T-cell (primary cell): ENCODE measurements at places on chromosomes 1 and 21.

GRCh38 chr1:96660503-96660902 is 61.1 kb upstream of the PTBP2 start:
- H3K4me3 ChIP-seq, result no peak overlapping the region
- H3K4me1 ChIP-seq, result no peaks in the 10 kb centered on the region
- no peaks in the 10 kb centered on the region for H3K36me3 ChIP-seq
- no peak overlapping the region for H3K27ac ChIP-seq
- H3K27me3 ChIP-seq, result no peaks in the 10 kb centered on the region
- no peak for DNase-seq

DNA sequence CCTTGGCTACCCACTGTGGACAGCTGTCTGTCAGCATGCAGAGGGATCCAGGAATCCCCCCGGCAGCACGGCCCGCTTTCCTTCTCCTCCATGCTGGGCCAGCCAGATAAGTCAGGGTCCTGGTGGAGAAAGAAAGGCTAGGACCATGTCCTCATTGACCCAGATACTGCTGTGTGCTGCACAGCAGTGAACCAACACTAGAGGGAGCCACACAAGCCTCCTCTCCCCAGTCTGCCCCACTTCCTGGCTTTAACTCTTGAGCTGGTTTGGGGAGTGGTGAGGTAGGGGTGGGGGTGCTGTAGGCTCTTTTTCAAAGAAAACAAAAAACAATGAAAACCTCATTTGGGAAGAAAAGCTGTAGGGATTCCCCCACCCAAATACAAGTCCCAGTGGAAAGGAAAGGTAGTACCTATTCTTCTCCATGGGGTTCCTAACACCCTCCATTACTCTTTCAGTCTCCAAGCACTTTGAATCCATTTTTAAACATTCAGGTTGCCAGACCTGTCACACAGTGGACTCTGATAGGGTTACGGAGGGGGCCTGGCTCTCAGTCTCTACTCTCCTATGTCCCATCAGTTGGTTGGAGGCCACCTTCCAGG is 84.9 kb upstream of the CD1D start:
- peak; percentile 14 for DNase-seq
- H3K27me3 ChIP-seq, result peaks cover 12% of the 10 kb centered on the region
- H3K36me3 ChIP-seq, result no peaks in the 10 kb centered on the region
- no peaks in the 10 kb centered on the region for H3K4me1 ChIP-seq
- H3K4me3 ChIP-seq, result no peak overlapping the region

GRCh38 chr1:195326325-195326724 is 1281.9 kb downstream of the KCNT2 start:
- H3K27me3 ChIP-seq, result no peaks in the 10 kb centered on the region
- H3K4me3 ChIP-seq, result no peak overlapping the region
- DNase-seq, result no peak
- H3K4me1 ChIP-seq, result no peaks in the 10 kb centered on the region

- H3K27ac ChIP-seq, result peak overlapping the region; percentile 97
- H3K36me3 ChIP-seq, result no peaks in the 10 kb centered on the region
- H3K4me1 ChIP-seq, result peaks cover 23% of the 10 kb centered on the region
- no peak for DNase-seq
- peak overlapping the region; percentile 68 for H3K4me3 ChIP-seq
These were observed 463 bp upstream of the PRRC2C start for GRCh38 chr1:171484760-171485374.

- H3K27me3 ChIP-seq, result no peaks in the 10 kb centered on the region
- no peak overlapping the region for H3K4me3 ChIP-seq
- no peaks in the 10 kb centered on the region for H3K36me3 ChIP-seq
- H3K27ac ChIP-seq, result no peak overlapping the region
- no peak for DNase-seq
- H3K4me1 ChIP-seq, result no peaks in the 10 kb centered on the region
These were observed 492.4 kb upstream of the NFIA start for GRCh38 chr1:60589916-60590315.

- no peak overlapping the region for H3K27ac ChIP-seq
- H3K36me3 ChIP-seq, result peaks cover 54% of the 10 kb centered on the region
- no peak for DNase-seq
- H3K4me1 ChIP-seq, result no peaks in the 10 kb centered on the region
- H3K27me3 ChIP-seq, result no peaks in the 10 kb centered on the region
- no peak overlapping the region for H3K4me3 ChIP-seq
These were observed 23.9 kb downstream of the TMEM50B start for GRCh38 chr21:33455686-33456446.

DNA sequence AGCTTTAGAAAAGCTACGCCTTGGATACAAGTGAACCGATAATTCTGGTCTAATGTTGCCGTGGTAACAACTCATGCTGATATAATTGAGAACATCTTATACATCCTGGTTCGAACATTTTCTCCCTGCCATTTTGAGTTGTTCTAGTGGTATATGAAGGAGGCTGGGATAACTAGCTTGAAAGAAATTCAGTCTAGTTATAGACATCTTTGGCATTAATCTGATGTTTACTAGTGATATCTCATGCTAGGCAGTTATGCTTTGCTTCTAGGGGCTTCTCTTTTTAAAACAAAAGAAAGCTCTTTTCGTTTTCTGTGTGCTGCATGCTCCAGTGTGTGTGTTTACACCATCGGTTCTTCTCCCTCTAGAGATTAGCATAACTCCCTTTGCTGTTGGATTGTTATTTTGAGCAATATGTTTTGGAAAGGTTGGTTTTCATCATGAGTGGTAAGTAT is 20.5 kb downstream of the PRKACB start:
- no peaks in the 10 kb centered on the region for H3K36me3 ChIP-seq
- DNase-seq, result no peak
- peak overlapping the region; percentile 19 for H3K4me3 ChIP-seq
- peaks cover 10% of the 10 kb centered on the region for H3K4me1 ChIP-seq
- peak overlapping the region; percentile 52 for H3K27ac ChIP-seq

- H3K27ac ChIP-seq, result no peak overlapping the region
- no peaks in the 10 kb centered on the region for H3K4me1 ChIP-seq
- H3K27me3 ChIP-seq, result no peaks in the 10 kb centered on the region
These were observed 521.6 kb downstream of the PLPP3 start for GRCh38 chr1:56057466-56058405.

DNA sequence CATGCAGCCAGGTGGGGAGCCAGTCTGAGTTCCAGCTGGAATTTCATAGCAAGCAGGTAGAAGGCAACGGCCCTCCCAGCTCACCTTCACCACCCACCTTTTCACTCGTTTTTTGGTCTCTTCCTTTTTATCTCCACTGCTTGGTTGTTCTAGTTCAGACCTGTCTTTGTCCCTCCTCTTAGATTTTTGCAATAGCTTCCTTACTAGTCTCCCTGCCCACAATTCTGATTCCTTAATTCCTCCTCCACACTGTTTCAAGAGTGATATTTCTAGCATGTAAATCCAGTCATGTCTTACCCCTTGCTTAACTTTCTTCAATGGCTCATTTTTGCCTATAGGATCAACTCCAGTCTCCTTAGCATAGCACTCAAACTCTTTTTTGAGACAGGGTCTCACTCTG is 119.6 kb downstream of the TMEM53 start:
- H3K4me1 ChIP-seq, result no peaks in the 10 kb centered on the region
- H3K27me3 ChIP-seq, result peaks cover 14% of the 10 kb centered on the region
- no peak overlapping the region for H3K27ac ChIP-seq

- H3K27ac ChIP-seq, result no peak overlapping the region
- no peaks in the 10 kb centered on the region for H3K27me3 ChIP-seq
- no peak overlapping the region for H3K4me3 ChIP-seq
- no peaks in the 10 kb centered on the region for H3K36me3 ChIP-seq
- H3K4me1 ChIP-seq, result no peaks in the 10 kb centered on the region
These were observed 129.0 kb downstream of the LYPLAL1 start for GRCh38 chr1:219302697-219303096.

DNA sequence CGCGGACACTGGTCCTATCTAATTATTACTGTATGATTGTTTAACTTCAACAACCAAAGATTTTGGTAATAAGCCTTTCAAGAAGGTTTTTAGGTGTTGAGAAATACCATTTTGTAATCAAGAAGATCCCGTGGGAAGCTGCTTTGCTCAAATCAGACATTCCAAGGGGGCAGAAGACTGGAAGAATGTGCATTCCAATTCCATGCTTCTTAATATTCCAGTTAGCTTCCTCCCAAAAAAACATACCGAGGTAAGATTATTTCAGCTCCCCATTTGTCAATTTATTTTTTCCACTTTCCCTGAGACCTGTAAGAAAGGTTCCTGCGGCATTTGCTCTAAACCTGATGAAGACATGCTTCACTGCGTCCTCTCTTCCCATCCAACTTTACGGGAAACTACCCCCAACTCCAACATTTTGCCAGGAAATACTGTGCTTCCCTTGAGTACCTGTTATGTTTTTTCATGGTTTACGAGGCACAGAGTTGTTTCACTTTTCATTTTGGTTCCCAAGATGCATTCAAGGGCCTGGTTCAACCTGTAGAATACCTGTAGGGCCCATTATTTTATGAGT is 4.1 kb downstream of the CNN3 start:
- H3K27ac ChIP-seq, result no peak overlapping the region
- peaks cover 6% of the 10 kb centered on the region for H3K27me3 ChIP-seq
- no peaks in the 10 kb centered on the region for H3K36me3 ChIP-seq
- peaks cover 10% of the 10 kb centered on the region for H3K4me1 ChIP-seq
- H3K4me3 ChIP-seq, result no peak overlapping the region
- no peak for DNase-seq

GRCh38 chr21:26759731-26760130 is 85.5 kb downstream of the ADAMTS1 start:
- no peak overlapping the region for H3K27ac ChIP-seq
- H3K4me1 ChIP-seq, result no peaks in the 10 kb centered on the region
- no peak overlapping the region for H3K4me3 ChIP-seq
- DNase-seq, result no peak

GRCh38 chr1:71463144-71463543 is 382.3 kb upstream of the ZRANB2 start:
- no peak overlapping the region for H3K4me3 ChIP-seq
- no peak for DNase-seq
- no peaks in the 10 kb centered on the region for H3K36me3 ChIP-seq
- H3K4me1 ChIP-seq, result no peaks in the 10 kb centered on the region
- H3K27me3 ChIP-seq, result no peaks in the 10 kb centered on the region
- H3K27ac ChIP-seq, result no peak overlapping the region

GRCh38 chr1:217253351-217253750 is 377.5 kb downstream of the GPATCH2 start:
- no peak overlapping the region for H3K27ac ChIP-seq
- H3K4me1 ChIP-seq, result no peaks in the 10 kb centered on the region
- DNase-seq, result no peak
- H3K4me3 ChIP-seq, result no peak overlapping the region
- H3K27me3 ChIP-seq, result no peaks in the 10 kb centered on the region
- no peaks in the 10 kb centered on the region for H3K36me3 ChIP-seq

- DNase-seq, result no peak
- no peak overlapping the region for H3K27ac ChIP-seq
- H3K36me3 ChIP-seq, result no peaks in the 10 kb centered on the region
- no peaks in the 10 kb centered on the region for H3K27me3 ChIP-seq
- no peak overlapping the region for H3K4me3 ChIP-seq
These were observed 458.4 kb downstream of the SMYD3 start for GRCh38 chr1:246048693-246049092.

DNA sequence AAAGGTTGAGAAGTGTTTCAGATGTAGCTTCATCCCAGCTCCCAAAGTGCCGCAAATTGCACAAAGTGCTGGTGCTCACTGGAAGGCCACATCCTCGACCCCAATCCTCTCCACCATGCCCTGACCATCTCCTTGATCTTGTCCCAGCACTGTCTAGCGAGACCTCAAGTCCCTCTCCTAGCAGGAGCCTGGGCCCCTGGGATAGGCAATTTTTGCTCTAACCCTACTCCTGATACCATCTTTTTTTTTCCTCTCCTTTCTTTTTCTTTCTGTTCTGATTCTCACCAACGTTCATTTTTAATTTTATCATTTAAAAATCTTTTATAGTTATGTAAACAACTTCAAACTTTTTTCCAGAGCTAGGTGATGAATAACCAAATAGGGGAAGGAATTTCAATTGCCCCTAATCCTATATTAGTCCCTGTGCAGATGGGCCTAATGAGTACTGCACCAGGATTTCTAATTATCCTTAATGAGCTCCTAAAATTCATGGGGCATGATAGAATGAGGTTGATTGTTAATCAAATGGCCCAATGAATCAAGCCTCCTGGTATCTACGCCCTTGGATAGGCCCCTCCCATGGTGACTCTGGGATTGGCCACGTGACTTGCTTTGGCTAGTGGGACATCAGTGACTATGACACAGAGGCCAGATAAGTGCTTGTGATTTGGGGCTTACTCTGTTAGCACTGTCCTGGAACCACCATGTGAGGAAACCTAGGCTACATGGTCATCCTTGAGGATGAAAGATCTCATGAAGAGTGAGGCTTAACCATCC is 41.5 kb upstream of the TENT5B start:
- H3K27ac ChIP-seq, result no peak overlapping the region
- H3K4me3 ChIP-seq, result no peak overlapping the region
- H3K36me3 ChIP-seq, result no peaks in the 10 kb centered on the region
- no peaks in the 10 kb centered on the region for H3K4me1 ChIP-seq
- no peak for DNase-seq
- no peaks in the 10 kb centered on the region for H3K27me3 ChIP-seq

DNA sequence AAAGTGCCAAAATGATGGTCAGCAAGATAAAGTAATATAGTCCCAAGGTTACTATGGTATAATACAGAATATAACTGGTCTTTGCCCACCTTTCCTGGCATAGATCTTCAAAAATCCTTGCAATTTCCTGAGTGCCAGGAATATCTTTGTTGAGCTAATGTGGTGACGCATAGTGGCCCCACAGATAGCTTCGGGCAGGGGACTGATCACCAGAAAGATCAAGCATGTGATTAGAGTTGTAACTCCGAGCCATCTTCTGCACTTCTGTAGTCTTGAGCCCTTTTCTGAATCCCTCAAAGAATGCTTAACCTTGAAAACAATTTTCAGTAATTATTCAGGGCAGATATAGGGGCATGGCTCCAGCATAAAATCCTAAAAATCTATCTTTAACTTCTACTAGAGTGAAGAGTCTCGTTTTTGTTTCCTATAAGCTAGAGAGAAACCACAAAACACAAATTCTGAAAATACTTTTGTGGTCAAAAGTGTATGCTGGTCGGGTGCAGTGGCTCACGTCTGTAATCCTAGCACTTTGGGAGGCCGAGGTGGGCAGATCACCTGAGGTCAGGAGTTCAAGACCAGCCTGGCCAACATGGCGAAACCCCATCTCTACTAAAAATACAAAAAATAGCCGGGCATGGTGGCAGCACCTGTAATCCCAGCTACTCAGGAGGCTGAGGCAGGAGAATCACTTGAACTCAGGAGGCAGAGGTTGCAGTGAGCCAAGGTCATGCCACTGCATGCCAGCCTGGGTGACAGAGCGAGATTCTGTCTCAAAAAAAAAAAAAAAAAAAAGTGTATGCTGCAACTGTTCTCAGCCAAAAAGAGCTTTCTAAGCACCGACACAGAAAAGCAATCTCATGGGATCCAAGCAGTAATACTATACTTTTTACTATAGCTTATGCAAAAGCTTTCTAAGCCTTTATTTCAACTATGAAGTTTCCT is 62.8 kb downstream of the NVL start:
- peaks cover 22% of the 10 kb centered on the region for H3K36me3 ChIP-seq
- no peaks in the 10 kb centered on the region for H3K27me3 ChIP-seq
- H3K4me1 ChIP-seq, result no peaks in the 10 kb centered on the region
- no peak overlapping the region for H3K4me3 ChIP-seq
- DNase-seq, result no peak
